T-cell (primary cell): ENCODE measurements at places on chromosomes 6 and 20. TPM values are rescaled to one million over a fixed set of nuclear protein-coding genes. Genes with fewer than 3 reads are reported as not detected.

- no peak for DNase-seq
Measured at GRCh38 chr6:99689916-99690685, 83.5 kb downstream of the PRDM13 start.

DNA sequence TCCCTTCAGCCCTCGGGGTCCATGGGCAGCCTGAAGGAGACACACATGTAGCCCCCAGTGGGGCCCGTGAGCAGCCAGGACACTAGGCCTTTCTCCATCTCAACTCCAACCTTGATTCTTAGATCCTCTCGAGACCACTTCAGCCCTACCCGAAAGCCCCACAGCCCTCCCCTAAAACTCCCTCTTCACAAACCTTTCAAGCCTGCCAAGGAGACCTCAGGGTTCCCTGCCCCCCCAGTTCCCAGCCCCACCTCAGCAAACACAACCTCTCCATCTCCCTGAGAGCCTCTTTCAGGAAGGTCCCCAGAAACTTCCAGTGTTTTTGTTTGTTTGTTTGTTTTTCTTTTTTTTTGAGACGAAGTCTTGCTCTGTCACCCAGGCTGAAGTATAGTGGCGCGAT lies 11.1 kb downstream of the COL11A2 start:
- DNase-seq = no peak

- no peak for DNase-seq
Measured at GRCh38 chr20:21498195-21498594, 15.7 kb downstream of the NKX2-2 start.

The PHACTR3 gene
- not detected for total RNA-seq

The JAG1 gene
- 1.1 TPM for total RNA-seq

The C20orf144 gene
- not detected for total RNA-seq

The TRAPPC3L gene
- total RNA-seq = not detected
